ENCODE measurements at places on chromosomes 16 and 17.

- H3K4me3 ChIP-seq: no peak overlapping the region
- H3K27me3 ChIP-seq: no peaks in the 10 kb centered on the region
- H3K36me3 ChIP-seq: no peaks in the 10 kb centered on the region
- H3K4me1 ChIP-seq: no peaks in the 10 kb centered on the region
- no peak overlapping the region for H3K27ac ChIP-seq
Measured at GRCh38 chr16:80656711-80657150, 115.9 kb downstream of the DYNLRB2 start.

DNA sequence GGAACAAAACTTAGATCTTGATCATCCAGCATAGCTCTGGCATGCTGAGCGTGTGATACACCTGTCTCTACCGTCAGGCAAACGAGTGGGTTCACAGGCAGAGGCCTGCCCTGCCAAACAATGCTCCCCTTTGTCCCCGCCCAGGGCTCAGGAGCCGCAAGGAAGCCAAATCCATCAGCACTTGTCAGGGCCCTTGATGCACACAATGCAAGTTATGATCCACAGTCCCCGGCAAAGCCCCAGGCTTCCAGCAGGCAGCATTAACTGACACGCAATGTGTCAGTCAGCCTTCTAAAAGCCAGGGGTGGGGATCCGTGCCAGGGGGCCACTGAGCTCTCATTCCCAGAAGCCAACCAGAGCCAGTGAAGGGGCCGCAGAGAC is 460.9 kb downstream of the SLC39A11 start:
- no peak for DNase-seq
- H3K4me1 ChIP-seq: peaks cover 5% of the 10 kb centered on the region
- no peak overlapping the region for H3K27ac ChIP-seq
- H3K27me3 ChIP-seq: no peaks in the 10 kb centered on the region
- no peaks in the 10 kb centered on the region for H3K36me3 ChIP-seq

DNA sequence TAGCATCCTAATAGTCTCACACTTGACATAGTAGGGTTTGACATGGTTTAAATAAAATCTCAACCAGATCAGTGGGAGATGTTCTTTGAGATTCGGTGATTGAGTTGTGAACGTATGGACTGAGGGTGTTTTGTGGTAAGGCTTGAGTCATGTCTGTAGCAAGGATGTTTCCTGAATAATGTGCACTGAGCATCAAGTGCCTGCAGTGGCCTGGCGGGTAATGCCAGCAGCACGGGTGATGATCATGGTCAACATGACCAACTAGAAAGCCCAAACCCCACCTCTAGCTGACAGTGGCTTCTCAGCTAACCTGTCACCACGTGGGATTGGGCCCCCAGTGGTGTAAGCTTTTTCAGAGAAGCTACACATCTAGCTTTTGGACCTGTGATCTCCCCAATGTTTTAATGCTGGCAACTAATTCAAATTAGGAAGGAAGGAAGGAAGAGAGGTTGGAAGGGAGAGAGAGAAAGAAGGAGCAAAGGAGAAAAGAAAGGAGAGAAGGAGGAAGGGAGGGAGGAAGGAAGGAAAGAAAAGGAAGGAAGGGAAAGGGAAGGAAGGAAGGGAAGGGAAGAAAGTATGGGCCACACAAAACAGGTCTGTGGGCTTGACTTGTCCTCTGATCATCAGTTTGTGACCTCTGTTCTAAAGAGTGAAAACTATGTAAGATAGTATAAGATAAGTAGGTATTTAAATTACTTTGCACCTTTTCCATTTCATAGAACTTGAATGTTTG is 55.4 kb downstream of the WWOX start:
- no peak for DNase-seq
- peaks cover 6% of the 10 kb centered on the region for H3K36me3 ChIP-seq
- H3K27ac ChIP-seq: no peak overlapping the region

DNA sequence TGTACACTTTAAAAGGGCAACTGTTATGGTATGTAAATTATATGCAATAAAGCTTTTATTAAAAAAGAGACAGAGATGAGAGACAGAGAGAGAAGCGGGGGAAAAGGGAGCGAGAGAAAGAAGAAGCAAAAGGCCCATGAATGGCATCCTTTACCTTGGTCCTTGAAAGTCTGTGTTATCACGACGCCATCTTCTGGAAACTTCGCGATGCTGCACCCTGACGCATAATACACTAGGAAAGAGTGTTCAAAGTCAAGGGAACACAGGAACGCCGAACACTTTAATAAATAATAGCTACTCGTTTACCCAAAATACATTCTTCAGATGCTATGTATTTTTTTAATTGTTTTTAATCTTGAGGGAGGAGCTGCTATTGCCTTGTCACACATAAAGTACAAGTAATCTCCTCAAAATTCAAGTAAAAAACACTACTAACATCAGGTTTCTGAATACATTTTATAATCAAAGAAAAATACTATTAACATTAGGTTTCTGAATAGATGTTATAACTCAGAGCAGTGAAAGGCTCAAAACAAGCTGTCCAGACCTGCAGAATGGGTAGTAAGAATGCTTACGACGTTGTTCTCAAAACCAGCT is 23.0 kb upstream of the SLC38A8 start:
- peak; percentile 55 for DNase-seq
- no peak overlapping the region for H3K27ac ChIP-seq

DNA sequence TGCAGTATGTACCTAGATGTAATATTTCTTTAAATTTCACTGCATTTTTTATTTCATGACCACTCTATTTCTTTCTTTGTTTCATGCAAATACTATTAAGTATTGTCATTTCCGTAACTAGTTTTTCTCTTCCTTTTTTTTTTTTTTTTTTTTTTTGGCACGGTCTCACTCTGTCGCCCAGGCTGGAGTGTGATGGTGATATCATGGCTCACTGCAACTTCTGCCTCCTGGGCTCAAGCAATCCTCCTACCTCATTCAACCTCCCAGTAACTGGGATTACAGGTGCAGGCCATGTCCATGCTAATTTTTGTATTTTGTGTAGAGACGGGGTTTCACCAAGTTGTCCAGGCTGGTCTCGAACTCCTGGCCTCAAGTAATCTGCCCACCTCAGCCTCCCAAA is 70.7 kb downstream of the TMEM114 start:
- no peak for DNase-seq
- no peaks in the 10 kb centered on the region for H3K4me1 ChIP-seq

GRCh38 chr17:27817731-27818130 is 17.4 kb upstream of the NOS2 start:
- DNase-seq: no peak
- no peaks in the 10 kb centered on the region for H3K27me3 ChIP-seq
- no peak overlapping the region for H3K4me3 ChIP-seq
- H3K4me1 ChIP-seq: peaks cover 3% of the 10 kb centered on the region
- no peak overlapping the region for H3K27ac ChIP-seq

DNA sequence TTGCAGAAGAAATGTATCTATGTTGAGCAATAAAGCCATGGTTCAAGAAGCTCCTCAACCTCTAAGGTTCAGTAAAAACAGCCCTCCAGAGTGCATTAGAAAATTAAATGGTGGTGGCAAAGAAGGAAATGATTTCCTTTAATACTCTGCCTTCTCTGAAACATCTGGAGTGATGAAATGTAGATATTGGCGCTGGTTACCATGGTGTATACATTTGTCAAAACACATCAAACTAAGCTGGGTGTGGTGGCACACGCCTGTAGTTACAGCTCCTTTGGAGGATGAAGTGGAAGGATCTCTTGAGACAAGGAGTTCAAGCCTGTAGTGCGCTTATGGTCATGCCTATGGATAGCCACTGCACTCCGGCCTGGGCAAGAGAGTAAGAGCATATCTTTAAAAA is 6.0 kb downstream of the CAPNS2 start:
- no peak for DNase-seq
- H3K4me3 ChIP-seq: no peak overlapping the region
- H3K36me3 ChIP-seq: no peaks in the 10 kb centered on the region
- H3K27ac ChIP-seq: no peak overlapping the region

DNA sequence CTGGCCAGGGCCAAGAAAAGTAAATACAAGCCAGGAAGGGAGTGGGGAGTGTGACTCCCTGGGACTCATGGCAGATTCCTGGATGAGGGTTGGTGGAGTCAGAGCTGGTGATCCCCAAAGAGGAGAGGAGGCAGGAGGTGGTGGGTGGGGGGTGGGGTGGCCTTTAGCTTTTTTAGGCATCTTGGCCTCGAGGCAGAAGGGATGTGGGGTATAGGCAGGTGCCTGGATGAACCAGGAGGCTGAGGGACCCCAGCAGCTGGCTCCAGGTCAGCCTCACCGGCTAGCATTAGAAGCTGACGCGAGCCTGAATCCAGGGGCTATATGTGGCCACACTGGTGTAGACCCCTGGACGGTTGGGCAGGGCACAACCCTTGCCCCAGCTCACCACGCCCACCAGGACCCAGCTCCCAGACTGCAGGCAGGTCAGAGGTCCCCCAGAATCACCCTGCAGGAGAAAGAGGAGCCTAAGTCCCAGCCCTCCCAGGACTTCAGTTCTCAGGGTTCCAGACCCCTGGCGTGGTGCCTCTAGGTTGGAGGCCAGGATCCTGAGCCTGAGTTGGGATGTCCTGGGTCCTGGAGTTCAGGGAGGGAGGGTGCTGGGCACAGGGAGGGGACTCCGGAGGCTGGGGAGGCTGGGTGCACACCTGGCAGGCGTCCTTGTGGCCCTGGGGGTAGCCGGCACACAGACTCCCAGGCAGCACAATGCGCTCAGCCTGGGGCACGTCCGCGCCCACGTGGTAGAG is 2.8 kb downstream of the PRSS33 start:
- no peak for DNase-seq
- H3K4me3 ChIP-seq: peak overlapping the region; percentile 34
- H3K27ac ChIP-seq: no peak overlapping the region
- no peaks in the 10 kb centered on the region for H3K36me3 ChIP-seq
- no peaks in the 10 kb centered on the region for H3K27me3 ChIP-seq

DNA sequence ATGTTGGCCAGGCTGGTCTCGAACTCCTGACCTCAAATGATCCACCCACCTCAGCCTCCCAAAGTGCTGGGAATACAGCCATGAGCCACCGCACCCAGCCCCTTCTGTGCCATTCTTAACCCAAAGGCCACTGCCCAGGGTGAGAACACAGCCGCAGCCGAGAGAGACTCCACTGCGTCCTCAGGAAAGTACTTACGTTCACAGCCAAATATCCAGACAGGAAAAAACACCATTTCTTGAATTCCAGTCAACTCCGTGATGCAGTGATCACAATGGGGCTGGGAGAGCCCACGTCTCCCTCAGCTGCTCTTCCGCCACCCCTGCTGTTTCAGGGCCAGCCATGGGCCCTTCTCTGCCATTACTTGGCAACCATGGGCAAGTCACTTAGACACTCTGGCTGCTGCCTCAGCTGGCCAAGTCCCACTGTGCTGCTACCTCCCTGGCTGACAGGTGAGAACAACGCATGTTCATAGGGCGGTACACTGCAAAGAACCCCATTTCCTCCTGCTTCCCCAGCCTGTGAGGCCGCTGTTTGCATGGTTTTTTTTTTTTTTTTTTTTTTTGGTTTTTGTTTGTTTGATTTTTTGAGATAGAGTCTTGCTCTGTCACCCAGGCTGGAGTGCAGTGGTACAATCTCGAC is 4.3 kb downstream of the CDIP1 start:
- no peak overlapping the region for H3K4me3 ChIP-seq
- H3K4me1 ChIP-seq: no peaks in the 10 kb centered on the region
- peaks cover 17% of the 10 kb centered on the region for H3K36me3 ChIP-seq
- DNase-seq: no peak
- no peaks in the 10 kb centered on the region for H3K27me3 ChIP-seq
- H3K27ac ChIP-seq: no peak overlapping the region

DNA sequence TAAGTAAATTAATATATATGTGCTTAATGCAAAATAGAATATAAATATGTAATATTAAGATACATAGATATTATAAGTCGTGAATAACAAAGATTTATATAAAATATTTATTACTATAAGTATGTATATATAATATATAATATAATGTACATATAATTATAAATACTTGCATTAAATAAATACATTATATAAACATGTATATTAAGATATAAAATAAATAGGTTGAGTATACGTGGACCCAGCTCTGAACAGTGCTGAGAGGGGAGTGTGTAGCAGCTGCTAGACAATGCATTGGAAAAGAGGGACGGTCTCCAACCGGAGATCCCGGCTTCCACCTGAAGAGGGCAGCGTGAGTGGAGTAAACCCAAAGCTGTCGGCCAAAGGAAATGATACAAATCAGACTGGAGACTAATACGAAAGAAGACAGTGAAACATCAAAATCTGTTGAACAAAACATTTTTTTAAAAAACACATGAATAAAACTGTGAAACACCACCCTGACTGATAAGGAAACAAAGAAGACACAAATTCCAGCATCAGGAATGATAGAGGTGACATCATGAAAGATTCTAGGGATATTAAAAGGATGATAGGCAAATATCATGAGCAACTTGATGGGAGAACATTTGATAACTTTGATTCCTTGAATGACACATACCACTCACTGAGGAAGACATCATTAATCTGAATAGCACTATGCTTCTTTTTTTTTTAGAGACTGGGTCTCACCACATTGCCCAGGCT is 125.4 kb upstream of the CHMP6 start:
- peak; percentile 65 for DNase-seq
- no peak overlapping the region for H3K27ac ChIP-seq
- H3K4me1 ChIP-seq: no peaks in the 10 kb centered on the region
- H3K4me3 ChIP-seq: no peak overlapping the region
- H3K36me3 ChIP-seq: no peaks in the 10 kb centered on the region
- no peaks in the 10 kb centered on the region for H3K27me3 ChIP-seq

- H3K27me3 ChIP-seq: no peaks in the 10 kb centered on the region
- H3K4me3 ChIP-seq: no peak overlapping the region
- H3K27ac ChIP-seq: peak overlapping the region; percentile 14
- H3K4me1 ChIP-seq: peaks cover 9% of the 10 kb centered on the region
Measured at GRCh38 chr16:15682105-15682570, 32.1 kb downstream of the NDE1 start.

DNA sequence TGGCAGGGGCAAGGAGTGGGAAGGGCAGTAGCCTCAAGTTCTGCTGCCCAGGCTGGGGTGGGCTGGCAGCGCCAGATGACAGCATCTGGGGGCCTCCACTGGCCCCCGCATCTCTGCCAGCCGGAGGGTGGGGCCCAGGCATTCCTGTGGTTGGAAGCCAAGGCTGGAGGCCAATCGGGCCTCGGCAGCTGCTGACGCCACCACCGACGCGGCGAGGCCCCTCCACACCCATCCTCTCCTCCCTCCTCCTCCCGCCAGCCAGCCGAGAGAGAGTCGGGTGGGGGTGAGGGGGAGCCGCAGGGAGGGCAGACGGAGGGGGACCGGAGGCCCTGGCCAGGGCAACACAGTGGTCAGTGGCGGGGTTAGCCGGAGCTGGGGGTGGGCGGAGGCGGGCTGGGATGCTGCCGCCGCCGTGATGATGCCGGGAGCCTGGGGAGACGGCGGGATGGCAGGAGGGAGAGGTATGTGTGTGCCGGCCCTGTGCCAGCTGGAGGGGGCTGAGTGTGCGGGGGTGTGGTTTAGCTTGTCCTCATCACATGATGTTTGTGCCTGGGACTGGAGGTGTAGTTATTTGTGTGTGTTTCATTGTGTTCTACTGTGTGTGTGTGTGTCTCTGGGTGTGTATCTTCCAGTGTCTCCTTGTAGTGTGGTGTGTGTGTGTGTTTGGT is 36.6 kb downstream of the ARHGAP23 start:
- peak; percentile 97 for DNase-seq
- H3K4me3 ChIP-seq: peak overlapping the region; percentile 54
- peak overlapping the region; percentile 93 for H3K27ac ChIP-seq
- peaks cover 50% of the 10 kb centered on the region for H3K36me3 ChIP-seq
- no peaks in the 10 kb centered on the region for H3K27me3 ChIP-seq
- H3K4me1 ChIP-seq: no peaks in the 10 kb centered on the region
